ENCODE measurements at places on chromosomes 6 and 20.
A peak's percentile ranks its signal among the peaks of the same experiment; 100 is the strongest.

DNA sequence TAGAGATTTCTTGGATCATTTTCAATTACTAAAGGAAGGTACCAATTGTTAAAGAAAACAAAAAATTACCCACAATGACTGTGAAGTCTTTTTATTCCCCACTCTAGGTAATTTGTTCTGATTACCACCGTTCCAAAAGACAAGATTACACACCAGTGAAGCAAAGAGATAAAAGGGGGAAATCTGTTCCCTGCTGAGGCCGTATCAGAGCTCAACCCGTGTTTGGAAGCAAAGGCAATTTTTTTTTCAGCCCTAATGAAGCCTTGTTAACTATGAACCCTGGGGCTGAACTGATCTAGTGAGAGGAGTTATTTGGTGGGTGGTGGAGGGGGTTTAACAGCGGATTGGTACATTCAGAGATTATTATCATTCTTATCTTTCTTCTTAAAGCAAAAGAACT lies 128.5 kb downstream of the ALDH8A1 start:
- DNase-seq: no peak

GRCh38 chr20:10447028-10447427 lies 11.9 kb downstream of the SLX4IP start:
- DNase-seq: peak; percentile 66

GRCh38 chr6:45301348-45302142 lies 26.6 kb upstream of the RUNX2 start:
- no peak for DNase-seq

- no peak for DNase-seq
Measured at GRCh38 chr6:33749401-33749800, 2.7 kb upstream of the IP6K3 start.

DNA sequence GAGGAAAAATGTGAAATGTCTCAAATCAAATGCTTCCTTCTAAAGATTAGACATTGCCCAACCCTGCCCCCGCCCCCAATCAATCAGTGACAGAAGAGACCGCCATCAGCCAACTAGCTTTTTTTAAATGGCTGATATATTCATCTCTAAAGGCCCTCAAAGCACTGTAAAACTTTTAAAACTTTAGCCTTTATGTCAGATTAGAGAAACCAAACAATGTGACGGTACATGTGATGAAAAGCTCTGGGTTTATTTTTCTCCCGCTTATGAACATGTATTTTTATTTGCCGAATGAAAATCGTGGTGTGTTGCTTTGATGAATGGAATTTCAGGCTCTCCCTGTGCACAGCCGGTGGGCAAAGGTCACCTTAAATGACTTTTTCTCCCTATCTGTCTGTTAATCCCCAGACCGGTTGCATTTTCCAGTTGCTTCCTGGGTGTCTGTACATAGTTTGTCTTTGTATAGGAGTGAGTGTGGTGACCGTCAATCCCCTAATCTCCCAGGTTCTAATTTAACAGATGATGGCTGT lies 38.5 kb downstream of the TBC1D7 start:
- DNase-seq: no peak

GRCh38 chr6:106185615-106186014 lies 99.5 kb downstream of the PRDM1 start:
- DNase-seq: no peak
